ENCODE measurements at places on chromosomes 1 and 21.

- no peak for DNase-seq
These were observed 145.4 kb downstream of the C1orf21 start for GRCh38 chr1:184532199-184532598.

- DNase-seq = no peak
These were observed 26.2 kb downstream of the KIF1B start for GRCh38 chr1:10236405-10237156.

GRCh38 chr1:183079712-183080388 lies 56.6 kb downstream of the LAMC1 start:
- no peak for DNase-seq

GRCh38 chr21:42147386-42148020 lies 71.4 kb upstream of the ABCG1 start:
- no peak for DNase-seq

GRCh38 chr1:28246427-28246832 lies 10.5 kb downstream of the ATP5IF1 start:
- DNase-seq = peak; percentile 35
